ENCODE measurements at places on chromosomes 2 and 18. TPM values are rescaled to one million over a fixed set of nuclear protein-coding genes. Genes with fewer than 3 reads are reported as not detected.

Gene RESP18
- total RNA-seq = not detected

Gene KCMF1
- 23.8 TPM for total RNA-seq

DNA sequence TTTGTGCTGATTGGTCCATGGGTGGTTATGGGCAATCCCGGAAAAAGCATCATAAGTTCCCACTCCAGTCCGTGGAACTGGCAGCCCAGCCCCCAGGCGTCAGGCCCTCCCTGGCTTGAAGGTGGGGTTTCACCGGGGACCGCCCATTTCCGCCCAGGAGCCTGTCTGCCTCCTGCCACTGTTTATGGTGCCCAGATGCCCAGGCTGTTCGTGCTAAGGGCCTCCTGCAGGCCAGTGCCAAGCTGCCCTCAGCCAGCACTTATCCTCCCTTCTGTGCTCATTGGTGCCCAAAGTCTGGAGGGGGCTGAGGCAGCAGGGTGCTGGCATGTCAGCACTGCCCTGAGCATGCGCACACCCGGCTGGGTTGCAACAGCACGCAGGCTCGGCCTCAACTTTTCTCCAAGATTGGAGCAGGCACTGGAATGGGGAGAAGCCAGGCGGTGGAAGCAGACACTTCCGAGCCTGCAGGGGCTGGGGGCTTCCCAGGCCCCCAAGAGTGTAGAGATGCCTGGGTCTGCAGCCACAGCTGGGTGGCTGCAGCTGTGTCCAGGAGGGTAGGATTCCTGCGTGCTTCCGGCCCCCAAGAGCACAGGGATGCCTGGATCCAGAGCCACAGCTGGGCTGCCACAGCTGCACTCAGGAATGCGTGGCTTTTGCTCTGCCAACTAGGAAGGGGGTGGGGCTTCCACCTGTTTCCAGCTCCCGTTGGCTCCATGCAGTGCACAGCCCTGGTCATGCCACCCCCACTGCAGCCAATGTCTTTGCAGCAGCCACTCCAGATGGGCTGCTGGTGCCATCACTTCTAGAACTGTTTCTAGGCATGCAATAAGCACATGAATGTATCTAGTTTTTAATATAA lies 74.0 kb downstream of the AGPS start:
- DNase-seq = peak; percentile 11

DNA sequence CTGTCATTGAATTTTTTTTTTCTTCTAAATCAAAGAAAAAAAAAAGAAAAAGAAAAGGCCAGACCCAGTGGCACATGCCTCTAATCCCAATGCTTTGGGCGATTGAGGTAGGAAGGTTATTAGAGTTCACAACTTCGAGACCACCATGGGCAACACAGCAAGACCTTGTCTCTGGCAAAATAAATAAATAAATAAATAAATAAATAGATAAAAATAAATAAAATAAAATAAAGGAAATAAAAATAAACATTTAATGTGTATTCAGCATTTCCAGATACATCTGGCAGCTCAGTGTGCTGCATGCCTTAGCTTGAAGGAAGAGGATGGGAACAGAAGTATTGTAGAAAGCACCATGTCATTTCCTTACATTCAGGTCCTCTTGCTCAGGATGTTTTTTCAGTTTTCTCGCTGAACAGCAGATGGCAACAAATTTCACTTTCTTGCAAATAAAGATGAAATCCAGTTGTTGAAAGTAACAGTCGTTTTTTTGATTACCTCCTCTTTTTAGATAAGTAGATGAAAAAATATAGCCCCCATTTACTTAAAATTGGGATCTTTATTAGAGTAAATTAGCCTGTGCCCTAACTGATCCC lies 25.7 kb upstream of the FAM178B start:
- peak; percentile 45 for DNase-seq

Gene ANKRD53
- not detected for total RNA-seq

GRCh38 chr2:217276433-217276832 lies 416.6 kb upstream of the TNP1 start:
- DNase-seq = no peak

DNA sequence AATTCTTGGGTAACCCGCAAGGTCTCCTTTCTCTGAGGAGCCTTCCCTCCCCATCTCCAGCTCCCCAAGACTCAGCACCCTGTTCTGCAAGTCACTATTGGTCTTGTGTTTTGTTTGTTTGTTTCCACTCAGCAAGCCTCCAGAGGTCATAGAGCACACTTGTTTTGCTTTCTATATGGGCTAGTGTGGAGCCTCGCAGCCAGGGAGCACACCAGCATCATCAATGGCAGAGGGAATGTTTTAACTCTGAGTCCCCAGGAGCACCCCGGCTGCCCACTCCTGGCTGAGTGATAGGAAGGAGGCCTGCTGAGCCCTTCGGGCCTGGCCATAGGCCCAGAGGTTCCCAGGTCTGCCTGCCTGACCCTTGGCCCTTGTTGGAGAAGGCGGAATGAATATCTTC lies 36.6 kb downstream of the GLI2 start:
- no peak for DNase-seq

DNA sequence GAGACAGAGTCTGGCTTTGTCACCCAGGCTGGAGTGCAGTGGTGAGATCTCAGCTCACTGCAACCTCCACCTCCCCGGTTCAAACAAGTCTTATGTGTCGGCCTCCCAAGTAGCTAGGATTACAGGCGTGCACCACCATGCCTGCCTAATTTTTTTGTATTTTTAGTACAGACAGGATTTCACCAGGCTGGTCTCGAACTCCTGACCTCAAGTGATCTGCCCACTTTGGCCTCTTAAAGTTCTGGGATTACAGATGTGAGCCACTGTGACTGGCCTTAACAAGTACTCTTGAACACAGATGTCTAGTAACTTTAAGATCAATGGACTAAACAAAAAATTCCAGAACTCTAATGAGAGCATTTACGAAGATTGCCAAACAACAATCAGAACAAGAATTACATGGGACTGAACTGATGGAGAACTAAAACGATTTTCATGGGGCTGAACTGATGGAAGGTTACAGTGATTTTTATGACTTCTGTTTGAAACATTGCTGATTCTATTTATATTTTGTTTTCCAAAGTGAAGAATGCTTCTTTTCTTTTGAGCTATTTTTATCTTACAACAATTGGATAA lies 46.5 kb upstream of the ST3GAL5 start:
- no peak for DNase-seq

Gene ITPRID2
- total RNA-seq = 76.5 TPM

Gene CTAGE1
- not detected for total RNA-seq

Gene STON1
- total RNA-seq = 3.3 TPM

GRCh38 chr2:147025646-147026585 lies 818.9 kb upstream of the ACVR2A start:
- DNase-seq = no peak

Gene MYOM1
- not detected for total RNA-seq

- no peak for DNase-seq
Observed at GRCh38 chr2:225104971-225105370, 62.7 kb upstream of the DOCK10 start.

Gene GAREM1
- total RNA-seq = 1.5 TPM

- DNase-seq = no peak
Observed at GRCh38 chr2:230731512-230731911, 18.9 kb downstream of the CAB39 start.

GRCh38 chr18:57832730-57833129 lies 29.6 kb upstream of the ATP8B1 start:
- DNase-seq = no peak

Gene SPEG
- total RNA-seq = 4.9 TPM

GRCh38 chr2:74149247-74149525 lies 1.5 kb upstream of the BOLA3 start:
- no peak for DNase-seq

Gene HOXD13
- 20.7 TPM for total RNA-seq

GRCh38 chr2:205540036-205540435 lies 142.3 kb upstream of the NRP2 start:
- no peak for DNase-seq

- no peak for DNase-seq
Observed at GRCh38 chr2:43021791-43022509, 204.5 kb downstream of the ZFP36L2 start.

- no peak for DNase-seq
Observed at GRCh38 chr2:180677200-180677599, 303.2 kb upstream of the UBE2E3 start.
